ENCODE measurements at places on chromosomes 6 and 20.

DNA sequence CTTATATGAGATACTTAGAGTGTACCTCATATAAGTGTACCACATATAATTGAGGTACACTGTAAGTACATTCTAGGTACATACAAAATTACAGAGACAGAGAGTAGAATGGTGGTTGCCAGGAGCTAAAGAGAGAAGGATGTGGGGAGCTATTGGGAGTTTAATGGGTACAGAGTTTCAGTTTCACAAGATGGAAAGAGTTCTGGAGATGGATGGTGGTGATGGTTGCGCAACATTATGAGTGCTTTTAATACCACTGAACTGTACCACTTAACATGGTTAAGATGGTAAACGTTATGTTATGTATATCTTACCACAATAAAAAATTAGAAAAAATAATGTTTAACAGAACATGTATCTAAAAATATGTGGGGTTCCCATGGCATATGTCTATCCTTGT is 69.4 kb downstream of the PRND start:
- DNase-seq, result no peak

DNA sequence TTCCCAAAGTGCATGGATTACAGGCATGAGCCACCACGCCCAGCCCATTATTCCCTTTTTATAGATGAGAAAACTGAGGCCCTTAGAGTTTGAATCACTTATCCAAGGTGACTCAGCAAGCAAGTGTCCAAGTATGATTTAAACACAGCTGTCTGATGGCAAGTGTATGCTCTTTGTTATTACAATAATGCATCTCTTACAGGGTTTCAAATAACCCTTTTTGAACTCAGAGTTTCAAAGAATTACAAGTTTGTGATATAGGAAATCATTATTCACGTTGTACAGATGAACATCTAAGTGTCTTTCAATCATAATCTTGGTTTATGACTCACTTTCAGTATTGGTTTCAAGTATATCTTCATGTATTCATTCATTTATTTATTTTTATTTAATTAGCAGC is 63.0 kb downstream of the CD83 start:
- DNase-seq, result no peak

GRCh38 chr6:156771047-156771446 is 6.1 kb upstream of the ARID1B start:
- DNase-seq, result no peak

- DNase-seq, result peak; percentile 72
Observed at GRCh38 chr6:149963462-149964307, at the start of gene ULBP1. ULBP1 (plus strand) TSS chr6:149963943; CDS start chr6:149964050, 107 bp downstream.

DNA sequence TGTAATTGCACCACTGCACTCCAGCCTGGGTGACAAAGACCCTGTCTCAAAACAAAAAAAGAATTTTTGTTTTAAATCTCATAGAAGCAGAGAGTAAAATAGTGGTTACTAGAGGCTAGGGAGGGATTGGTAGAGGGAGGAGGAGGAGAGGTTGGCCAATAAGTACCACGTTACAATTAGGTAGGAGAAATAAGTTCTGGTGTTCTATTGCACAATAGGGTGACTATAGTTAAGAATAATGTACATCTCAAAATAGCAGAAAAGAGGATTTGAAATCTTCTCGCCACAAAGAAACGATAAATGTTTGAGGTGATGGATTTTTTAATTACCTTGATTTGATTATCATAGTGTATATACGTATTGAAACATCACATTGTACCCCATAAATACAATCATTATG is 27.1 kb upstream of the TOP1 start:
- no peak for DNase-seq

DNA sequence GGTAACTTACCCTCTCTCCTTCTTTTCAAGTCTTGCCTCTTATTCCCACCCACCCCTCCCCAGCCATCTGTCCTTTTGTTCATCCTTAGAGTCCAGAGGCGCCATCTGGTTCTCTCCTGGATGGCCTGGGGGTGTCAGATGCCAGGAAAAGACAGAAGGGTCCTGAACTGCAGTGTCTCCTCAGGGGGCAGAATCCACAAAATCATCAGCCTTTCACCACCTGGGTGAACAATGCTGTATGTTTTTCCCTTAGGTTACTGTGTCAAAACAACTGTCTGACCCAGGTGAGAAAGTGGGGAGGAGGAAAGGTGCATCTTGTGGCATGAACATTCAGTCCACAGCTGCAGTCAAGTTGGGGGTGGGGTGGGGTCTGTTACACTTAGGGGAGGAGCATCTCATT is 47.9 kb upstream of the FYN start:
- no peak for DNase-seq

GRCh38 chr6:91781946-91782345 is 1195.1 kb upstream of the MAP3K7 start:
- no peak for DNase-seq

DNA sequence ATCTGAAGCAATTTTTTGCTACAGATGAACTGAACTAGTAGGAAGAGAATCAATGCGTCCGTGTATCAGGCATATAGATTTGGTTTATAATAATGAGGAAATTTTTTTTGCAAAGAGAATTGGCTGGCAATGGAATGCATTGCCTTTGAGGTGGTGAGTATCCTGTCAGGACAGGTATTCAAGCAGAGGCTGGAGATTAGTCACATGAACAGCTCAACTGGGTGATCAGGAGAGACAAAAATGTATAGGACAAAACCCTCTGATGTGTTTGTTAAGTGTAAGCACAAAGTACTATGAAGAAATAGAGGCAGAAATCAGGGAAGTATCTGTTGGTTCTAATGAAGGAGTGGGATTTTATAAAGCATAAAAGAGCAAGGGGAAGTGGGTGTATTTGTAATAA is 80.5 kb downstream of the ISM1 start:
- DNase-seq, result no peak

- no peak for DNase-seq
Observed at GRCh38 chr6:90126181-90126580, 170.5 kb downstream of the BACH2 start.
